ENCODE measurements at places on chromosomes 4 and X.

- DNase-seq: no peak
Observed at GRCh38 chrX:116230130-116230898, 59.8 kb downstream of the AGTR2 start.

- no peak for DNase-seq
Observed at GRCh38 chr4:107408968-107409367, 311.1 kb downstream of the PAPSS1 start.

DNA sequence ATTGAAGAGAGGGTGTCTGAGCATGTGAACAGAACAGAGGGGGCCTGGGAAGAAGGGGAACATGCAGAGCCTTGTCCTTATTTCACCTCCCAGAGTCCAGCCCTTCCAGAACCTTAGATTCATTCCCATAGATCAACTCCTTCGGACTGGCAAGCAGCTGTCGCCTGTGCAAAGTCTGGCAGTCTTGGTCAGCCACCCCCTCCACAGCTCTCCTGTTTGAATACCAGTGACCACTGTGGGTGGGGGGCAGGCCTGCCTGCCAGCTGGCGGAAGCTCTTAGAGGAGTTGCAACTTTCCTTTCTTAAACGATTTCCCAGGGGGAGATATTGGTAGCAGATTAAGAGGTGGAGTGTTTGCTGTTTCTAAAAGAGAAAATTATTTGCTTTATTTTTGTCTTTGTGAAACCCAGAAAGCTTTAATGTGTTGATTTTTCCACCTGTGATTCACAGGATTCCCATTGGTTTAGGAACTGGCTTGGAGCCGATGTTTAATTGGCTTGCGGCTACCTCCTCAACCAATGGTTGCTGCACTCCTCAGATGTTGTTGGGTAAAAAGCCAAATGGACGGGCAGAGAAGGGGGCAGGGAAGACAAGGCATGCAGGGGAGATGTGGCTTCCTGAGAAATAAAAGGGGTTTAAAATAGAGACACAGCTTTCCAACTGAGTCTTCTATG lies 62.2 kb upstream of the PRPS1 start:
- DNase-seq: no peak

- no peak for DNase-seq
Observed at GRCh38 chrX:31237189-31237588, 165.3 kb upstream of the FTHL17 start.

- DNase-seq: no peak
Observed at GRCh38 chr4:113328514-113328913, 279.1 kb downstream of the ANK2 start.

- DNase-seq: peak; percentile 17
Observed at GRCh38 chrX:76148753-76149152, 24.1 kb upstream of the PBDC1 start.

DNA sequence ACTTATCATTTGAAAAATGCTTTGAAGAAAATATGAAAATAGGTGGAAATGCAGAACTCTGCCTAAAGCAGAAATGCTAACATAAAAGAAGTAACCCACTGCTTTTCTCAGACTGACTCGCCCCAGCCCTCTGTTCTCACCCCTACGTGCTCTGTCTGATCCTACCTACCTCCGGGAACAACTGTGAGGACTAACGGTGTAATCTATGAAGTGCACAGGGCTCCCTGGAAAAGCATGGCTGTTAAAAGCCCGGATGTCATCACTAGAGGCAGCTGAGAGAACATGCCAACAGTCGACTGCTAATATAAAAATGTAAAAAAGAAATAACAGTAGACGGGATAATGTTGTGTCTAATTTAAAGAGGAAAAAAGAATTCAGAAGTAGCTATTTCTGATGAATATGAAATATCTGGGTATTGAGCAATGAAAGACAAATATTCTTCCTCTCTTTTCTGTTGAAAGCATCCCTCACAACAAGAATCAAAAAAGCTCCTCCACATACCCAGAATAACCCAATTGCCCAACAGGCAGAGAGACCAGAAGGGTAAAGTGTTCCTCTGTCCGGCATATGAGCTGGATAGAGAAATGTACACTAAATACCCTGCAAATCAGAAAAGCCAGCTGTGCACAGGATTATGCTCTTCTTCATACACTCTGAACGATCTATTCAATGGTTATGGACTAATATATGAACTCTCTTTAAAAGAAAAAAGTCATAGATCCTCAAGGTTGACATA lies 130.7 kb downstream of the TSPAN5 start:
- DNase-seq: no peak

DNA sequence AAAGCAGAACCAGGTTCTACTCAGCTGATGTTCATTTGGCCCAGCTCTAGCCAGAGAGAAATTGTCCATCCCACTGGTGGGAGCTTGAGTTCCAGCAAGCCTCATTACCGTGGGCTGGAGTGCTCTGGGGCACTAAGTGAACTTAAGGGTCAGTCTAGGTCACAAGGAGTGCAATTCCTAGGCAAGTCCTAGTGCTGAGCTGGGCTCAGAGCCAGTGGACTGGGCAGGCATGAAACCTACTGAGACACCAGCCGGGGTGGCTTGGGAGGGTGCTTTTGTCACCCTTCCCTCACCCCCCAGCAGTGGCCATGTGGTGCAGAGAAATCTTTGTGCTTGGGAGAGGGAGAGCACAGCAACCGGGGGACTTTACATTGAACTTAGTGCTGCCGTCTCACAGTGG lies 39.4 kb downstream of the GSX2 start:
- no peak for DNase-seq

GRCh38 chr4:169420291-169420690 lies 149.5 kb upstream of the SH3RF1 start:
- DNase-seq: no peak

GRCh38 chr4:110781944-110782343 lies 159.1 kb upstream of the PITX2 start:
- no peak for DNase-seq

DNA sequence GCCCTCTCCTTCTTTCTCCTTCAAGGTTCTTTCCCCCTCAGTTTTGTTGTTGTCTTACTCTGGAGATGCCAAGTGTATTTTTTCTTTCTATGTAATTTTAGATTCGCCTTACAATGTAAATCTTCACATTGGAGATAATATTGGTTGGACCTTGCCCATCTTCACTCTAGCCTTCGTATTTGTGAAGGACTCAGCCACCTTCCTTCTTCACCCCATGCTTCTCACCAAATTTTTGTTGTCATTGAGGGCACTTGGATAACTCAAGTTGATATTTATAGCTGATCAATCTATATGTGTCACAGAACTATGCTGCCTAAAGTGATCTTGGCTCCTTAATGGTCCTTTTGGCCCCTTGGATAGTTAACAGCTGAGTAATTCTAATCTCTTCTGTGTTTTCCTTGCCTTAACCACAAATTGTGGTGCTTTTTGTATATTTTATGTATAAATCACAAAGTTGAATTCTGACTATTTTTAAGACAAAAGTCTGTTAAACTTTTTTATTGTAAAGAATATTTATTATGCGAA lies 6.5 kb downstream of the SPRY1 start:
- no peak for DNase-seq

- DNase-seq: no peak
Observed at GRCh38 chrX:39427906-39428305, 626.6 kb downstream of the MID1IP1 start.

DNA sequence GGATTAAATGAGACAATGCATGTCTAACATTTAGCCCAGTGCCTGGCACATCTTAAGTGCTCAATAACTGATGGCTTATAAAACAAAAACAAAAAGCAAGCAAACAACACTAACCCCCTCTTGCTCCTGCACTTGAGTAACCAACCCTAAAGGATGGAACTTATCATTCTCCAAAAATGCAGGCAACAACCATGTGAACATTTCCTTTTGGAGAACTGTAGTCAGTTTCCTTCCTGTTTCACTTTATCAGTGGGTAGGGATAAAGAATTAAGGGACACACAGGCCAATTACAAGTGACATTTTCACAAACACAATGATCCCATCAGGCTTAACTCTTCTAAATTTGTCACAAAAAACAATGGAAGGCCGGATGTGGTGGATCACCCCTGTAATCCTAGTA lies 30.4 kb downstream of the RPS3A start:
- DNase-seq: no peak

DNA sequence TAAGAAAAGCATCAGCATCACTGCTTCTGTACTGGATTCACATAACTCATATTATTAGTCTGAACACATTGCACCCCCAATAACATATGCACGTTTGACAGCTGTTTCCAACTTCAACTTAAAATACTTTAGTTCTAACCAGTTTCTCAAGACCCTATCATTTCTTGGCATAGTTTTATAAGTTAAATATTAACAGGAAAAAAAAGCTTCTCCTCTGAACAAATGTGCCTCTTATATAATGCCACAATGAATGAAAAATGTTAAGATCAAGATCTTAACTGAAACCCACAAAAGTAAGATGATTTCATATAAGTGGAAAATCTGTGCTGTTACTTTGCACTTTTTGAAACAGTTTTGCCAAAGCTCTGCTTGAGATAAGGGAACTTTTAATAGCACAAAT lies 652.8 kb upstream of the FAM241A start:
- DNase-seq: no peak

DNA sequence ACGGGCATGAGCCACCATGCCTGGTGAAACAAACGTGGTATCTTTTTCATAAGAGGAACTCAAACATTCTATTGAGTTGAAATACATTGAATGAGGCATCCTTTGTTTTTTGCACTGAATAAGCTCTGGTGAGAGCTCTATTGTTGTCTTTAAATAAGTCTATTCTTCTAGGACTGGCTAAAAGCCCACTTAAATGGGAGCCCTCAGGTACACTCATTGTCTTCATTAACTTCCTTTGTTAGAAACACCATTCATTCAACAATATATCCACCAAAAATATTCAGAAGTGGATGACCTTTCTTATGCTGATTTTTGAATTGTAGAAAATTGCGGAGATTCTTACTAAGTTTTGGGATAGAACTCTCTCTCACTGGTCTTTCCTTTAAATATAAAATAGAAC lies 568.0 kb downstream of the IL1RAPL1 start:
- no peak for DNase-seq

GRCh38 chr4:147194114-147194513 lies 248.4 kb upstream of the TTC29 start:
- DNase-seq: no peak

DNA sequence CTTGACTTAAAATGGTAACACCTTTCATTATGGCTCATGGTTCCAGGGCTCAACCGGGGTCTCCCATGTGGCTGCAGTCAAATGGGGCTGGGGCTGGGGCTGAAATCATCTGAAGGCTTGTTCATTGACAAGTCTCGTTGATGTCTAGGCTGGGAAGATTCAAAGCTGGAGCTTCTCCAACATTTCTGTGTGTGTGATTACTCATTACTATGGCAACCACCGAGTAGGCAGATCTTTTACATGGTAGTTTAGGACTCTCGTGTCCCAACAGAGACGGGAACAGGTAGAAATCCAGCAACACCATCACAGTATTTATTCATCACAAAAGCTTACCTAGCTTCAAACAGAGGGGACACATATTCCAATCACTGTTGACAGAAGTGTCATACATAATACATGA lies 7.8 kb downstream of the YTHDC1 start:
- DNase-seq: no peak

DNA sequence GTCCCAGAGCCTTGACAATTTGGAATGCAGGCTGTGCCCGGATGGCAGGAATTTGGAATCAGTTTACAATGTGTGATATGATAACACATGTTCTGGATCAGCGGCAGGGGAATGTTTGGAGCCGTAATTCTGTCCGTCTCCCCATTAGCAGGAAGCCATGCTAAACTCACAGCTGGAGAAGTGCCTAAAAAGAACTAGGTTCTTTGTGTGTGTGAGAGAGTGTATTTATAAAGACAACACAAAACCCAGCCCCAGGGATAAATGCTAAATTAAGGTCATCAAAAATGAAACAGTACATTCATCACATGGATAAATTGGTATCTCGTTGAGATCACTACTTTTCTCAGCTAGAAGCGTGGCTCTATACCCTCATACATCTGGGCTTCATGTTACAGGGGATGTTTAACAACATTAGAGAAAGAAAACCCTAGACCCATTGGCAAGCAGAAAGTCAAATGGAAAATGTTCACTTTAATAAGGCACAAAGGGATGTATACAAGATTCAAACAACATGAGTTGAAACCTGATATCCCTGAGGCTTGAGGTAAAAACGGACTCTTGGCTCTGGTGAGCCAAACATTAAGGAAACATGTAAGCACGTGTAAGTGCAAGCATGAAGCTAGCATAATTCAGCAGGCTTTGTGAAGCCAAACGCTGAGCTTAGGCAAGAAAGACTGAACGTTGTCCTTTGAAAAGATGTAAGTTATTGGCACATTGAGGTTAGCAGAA lies 18.0 kb upstream of the TMEM131L start:
- no peak for DNase-seq

- no peak for DNase-seq
Observed at GRCh38 chr4:114600672-114601071, 2.1 kb downstream of the UGT8 start.

- no peak for DNase-seq
Observed at GRCh38 chr4:16278178-16278577, 51.9 kb upstream of the TAPT1 start.

DNA sequence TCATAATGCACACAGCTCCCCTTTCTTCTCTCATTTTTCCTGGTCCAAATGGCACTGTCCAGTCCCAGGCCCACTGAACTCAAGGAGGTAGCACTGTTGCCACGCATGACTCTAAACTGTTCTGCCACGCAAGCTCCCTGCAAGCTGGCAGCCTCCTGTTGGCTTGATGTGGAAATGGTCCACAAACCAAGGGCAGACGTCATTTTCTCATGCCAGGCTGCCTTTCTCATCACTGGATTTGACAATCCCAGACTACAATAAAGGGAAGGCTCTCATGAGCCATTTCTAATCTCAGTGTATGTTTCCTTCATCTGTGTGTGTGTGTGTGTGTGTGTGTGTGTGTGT lies 22.4 kb downstream of the OTOP1 start:
- DNase-seq: no peak

DNA sequence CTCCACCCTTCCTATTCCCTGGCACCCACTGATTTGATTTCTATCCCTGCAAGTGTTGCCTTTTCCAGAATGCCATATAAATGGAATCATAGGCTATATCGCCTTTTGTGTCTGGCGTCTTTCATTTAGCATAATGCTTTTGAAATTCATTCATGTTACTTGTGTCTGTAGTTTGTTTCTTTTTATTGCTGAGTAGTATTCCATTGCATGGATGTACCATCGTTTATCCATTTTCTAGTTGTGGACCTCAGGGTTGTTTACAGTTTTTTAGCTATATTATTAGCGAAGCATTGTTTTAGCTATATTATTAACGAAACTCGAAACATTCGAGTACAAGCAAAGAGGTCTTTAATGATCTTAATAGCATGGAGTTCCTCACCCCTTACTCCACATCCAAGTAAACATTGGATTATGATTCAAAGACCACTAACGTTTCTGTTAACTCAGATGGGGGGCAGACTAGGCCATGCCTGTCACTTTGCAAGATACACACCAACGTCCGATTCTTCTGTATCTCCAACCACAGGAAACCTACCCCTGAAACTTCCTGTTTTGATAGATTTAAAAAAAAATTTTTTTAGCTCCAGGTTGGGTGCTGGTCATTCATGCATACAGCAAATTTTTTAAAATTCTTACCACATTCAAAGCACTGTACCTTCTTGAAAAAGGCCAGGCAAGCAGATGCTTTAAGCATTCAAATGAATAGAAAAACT lies 1.1 kb downstream of the DCK start:
- DNase-seq: no peak

GRCh38 chrX:39809331-39809730 lies 288.4 kb downstream of the BCOR start:
- no peak for DNase-seq

Measured in stimulated activated CD4-positive, alpha-beta T cell treated with anti-CD3 and anti-CD28 coated beads, Interleukin-15, amount 100 ng/mL, for 48 hours (primary cell).